CD8-positive, alpha-beta memory T cell (primary cell): ENCODE measurements at places on chromosomes 2 and 18. TPM values are rescaled to one million over a fixed set of nuclear protein-coding genes. Genes with fewer than 3 reads are reported as not detected.

DNA sequence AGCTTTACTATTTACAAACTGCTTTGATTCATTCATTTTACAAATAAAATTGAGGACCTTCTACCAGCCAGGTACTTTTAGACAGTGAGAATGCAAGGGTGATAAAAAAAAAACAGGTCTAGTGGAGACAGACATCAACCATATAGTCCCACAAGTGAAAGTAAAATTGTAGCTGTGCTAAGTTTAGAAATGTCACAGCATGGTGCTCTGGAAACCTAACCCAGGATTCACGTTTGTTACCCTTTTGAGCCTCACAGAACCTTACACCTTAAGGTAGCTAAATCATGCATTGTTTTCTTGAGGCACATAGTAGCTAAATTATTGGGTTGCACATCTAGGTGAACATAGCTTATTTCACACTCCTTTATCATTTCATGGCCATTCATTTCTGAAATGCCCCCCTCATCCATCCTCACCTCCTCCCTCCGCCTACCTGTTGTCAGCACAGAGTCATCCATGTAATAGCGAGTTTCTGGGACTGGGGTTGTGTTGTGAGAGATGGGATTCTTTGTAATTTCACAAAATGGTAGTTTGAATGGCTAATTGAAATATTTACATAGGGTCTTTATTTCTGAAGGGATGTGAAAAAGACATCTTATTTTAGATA, 7.1 kb downstream of the MTA3 start:
- H3K4me3 ChIP-seq: no peak overlapping the region
- H3K27ac ChIP-seq: no peak overlapping the region
- DNase-seq: no peak
- no peaks in the 10 kb centered on the region for H3K36me3 ChIP-seq

GRCh38 chr2:65049010-65049639, 7.1 kb upstream of the CEP68 start:
- no peaks in the 10 kb centered on the region for H3K36me3 ChIP-seq
- H3K27ac ChIP-seq: no peak overlapping the region
- no peak overlapping the region for H3K4me3 ChIP-seq

DNA sequence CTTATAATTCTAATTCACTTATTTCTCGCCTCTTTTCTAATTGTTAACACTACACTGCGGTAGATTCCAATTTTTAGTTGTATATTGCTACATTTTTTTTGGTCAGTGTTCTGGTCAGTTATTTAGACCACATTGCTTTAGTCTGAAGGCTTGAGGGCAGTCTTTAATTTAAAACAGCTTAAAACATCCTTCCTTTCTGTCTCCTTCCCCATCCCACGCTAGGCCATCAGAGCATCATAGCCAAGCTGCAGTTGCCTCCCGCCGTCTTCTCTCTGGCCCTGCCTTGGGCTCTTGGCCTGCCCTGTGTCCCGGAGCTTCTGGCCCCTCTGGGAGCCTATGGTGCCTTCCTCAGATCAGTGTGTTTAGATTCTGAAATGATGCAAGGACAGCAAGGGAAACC, 52.6 kb upstream of the GLI2 start:
- no peaks in the 10 kb centered on the region for H3K4me1 ChIP-seq
- no peak overlapping the region for H3K27ac ChIP-seq
- no peak for DNase-seq

DNA sequence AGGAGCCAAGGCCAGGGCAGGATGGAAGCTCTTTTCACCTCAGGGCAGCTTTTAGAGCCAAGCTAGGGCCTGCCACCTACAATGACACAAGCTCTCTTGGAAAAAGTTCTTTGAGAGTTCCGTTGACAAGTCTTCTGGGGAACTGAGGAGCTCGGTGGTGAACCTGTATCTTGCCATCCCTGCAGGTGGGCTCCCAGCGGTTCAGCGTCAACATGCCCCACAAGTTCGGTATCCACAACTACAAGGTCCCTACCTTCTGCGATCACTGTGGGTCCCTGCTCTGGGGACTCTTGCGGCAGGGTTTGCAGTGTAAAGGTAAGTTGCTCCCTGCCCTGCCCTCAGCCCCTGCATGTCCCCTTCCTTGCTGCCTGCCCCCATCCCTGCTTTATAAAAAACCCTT, 312.8 kb upstream of the EPAS1 start:
- no peak for DNase-seq
- H3K4me3 ChIP-seq: no peak overlapping the region
- no peak overlapping the region for H3K27ac ChIP-seq
- no peaks in the 10 kb centered on the region for H3K36me3 ChIP-seq
- no peaks in the 10 kb centered on the region for H3K27me3 ChIP-seq

DNA sequence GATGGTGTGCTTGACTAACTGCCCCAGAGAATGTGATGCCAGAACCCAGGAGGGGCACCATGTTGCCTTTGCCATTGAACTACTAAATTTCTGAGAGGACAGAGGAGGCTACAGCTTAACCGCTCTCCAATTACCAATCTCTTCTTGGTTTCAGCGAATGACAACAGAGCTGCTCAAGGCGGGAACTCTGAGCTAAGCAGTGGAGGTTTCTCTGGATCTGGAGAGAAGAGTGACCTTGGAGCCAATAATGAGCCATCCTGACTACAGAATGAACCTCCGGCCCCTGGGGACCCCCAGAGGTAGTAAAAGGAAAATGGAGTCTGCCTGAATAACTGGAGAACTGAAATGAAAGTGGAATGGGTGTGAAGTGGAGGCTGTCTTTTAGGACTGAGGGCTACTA, 53.2 kb downstream of the DIS3L2 start:
- H3K36me3 ChIP-seq: no peaks in the 10 kb centered on the region
- no peak overlapping the region for H3K27ac ChIP-seq
- no peaks in the 10 kb centered on the region for H3K4me1 ChIP-seq
- no peak overlapping the region for H3K4me3 ChIP-seq
- H3K27me3 ChIP-seq: no peaks in the 10 kb centered on the region

DNA sequence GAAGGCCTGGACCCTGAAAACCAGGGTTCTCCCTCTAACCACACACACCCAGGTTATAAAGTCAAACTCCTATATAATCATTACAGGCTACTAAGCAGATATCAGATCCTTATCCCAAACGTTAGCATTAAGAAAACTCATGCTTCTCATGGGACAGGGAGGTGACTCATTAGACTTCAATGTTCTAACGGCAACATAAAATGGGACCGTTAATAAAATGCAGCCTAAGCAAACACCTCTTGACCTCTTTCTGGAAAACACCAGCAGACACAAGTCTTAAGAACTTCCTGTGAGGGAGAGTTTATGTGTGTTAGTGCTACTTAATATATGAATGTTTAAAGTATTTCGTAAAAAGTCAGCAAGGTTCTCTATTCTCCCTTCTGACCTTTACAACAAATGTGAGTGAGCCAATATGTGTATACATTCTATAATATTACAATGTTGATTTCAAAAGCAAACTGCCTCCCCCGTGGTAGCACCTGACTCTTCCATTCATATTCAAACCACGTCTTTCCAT, 31.7 kb downstream of the LPIN2 start:
- H3K27ac ChIP-seq: peak overlapping the region; percentile 47
- no peak for DNase-seq
- H3K4me1 ChIP-seq: peaks cover 80% of the 10 kb centered on the region
- H3K4me3 ChIP-seq: peak overlapping the region; percentile 68
- H3K27me3 ChIP-seq: no peaks in the 10 kb centered on the region
- H3K36me3 ChIP-seq: no peaks in the 10 kb centered on the region

- H3K36me3 ChIP-seq: no peaks in the 10 kb centered on the region
- no peaks in the 10 kb centered on the region for H3K4me1 ChIP-seq
- no peak for DNase-seq
- no peak overlapping the region for H3K27ac ChIP-seq
- H3K4me3 ChIP-seq: no peak overlapping the region
Measured at GRCh38 chr18:41887100-41887499, 67.9 kb upstream of the PIK3C3 start.

DNA sequence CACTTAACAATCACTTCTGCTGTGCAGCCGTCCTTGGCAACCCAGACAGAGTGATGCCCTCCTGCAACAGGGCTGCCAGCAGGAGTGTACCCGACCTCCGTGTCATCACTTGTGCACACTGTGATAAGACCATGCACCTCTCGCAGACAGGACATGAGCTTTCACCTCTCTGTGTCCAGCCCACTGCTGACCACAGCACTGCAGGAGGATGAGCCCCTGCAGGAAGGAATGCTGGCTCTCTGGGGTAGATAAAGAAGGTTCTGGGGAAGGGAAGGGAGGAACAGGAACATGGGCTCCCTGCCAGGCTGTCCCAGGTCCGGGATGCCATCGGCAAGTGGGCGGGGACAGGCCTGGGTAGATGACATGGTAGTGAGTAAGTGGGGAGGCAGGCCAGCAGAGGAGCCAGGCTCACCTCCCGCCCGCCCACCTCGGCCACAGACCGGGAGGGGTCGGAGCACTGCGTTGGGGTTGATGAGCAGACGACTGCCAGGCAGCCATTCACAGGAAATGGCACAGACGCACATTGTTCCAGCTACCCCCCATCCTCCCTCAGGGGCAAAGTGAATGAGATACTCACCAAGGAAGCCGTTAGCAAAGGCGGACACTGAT, 18.6 kb upstream of the COL6A3 start:
- no peak overlapping the region for H3K27ac ChIP-seq
- no peaks in the 10 kb centered on the region for H3K27me3 ChIP-seq
- H3K4me1 ChIP-seq: peaks cover 82% of the 10 kb centered on the region

GRCh38 chr2:230829959-230830358, 34.8 kb upstream of the ITM2C start:
- H3K4me3 ChIP-seq: no peak overlapping the region
- H3K36me3 ChIP-seq: no peaks in the 10 kb centered on the region
- no peak overlapping the region for H3K27ac ChIP-seq
- H3K27me3 ChIP-seq: peaks cover 17% of the 10 kb centered on the region
- no peaks in the 10 kb centered on the region for H3K4me1 ChIP-seq

GRCh38 chr2:12321886-12322285, 394.9 kb upstream of the TRIB2 start:
- no peak overlapping the region for H3K4me3 ChIP-seq
- no peaks in the 10 kb centered on the region for H3K4me1 ChIP-seq
- DNase-seq: no peak
- no peak overlapping the region for H3K27ac ChIP-seq

GRCh38 chr2:223027442-223027841, 24.5 kb upstream of the KCNE4 start:
- H3K27ac ChIP-seq: no peak overlapping the region
- H3K36me3 ChIP-seq: no peaks in the 10 kb centered on the region
- H3K4me3 ChIP-seq: no peak overlapping the region
- no peak for DNase-seq
- H3K4me1 ChIP-seq: no peaks in the 10 kb centered on the region

DNA sequence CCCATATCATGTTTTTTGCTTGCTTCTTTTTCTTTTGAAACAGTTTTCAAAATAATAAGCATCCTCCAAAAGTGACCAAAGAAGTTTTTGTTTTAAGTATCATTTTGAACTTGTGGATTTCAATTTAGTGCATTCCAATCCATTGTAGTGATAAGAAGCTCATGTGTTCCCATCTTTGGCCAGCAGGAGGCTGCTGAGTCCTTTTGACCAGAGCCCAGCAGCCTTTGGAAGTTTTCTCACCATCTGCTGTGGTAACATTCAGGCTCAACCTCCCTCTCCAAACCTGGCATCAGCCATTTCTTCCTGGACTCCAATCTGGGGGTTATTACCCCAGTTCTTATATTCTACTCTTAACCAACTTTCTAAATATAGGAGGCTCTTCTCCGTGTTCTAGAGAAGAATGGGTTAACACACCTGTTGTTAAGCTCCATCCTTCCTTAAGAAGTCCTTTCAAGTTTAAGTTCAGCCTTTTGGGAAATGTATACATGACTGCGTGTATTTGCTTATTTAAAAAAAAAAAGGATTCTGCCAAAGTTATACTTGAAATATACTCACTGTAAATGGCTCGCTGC, 39.0 kb upstream of the MAL start:
- H3K4me3 ChIP-seq: no peak overlapping the region
- no peak overlapping the region for H3K27ac ChIP-seq
- no peak for DNase-seq
- H3K4me1 ChIP-seq: no peaks in the 10 kb centered on the region

DNA sequence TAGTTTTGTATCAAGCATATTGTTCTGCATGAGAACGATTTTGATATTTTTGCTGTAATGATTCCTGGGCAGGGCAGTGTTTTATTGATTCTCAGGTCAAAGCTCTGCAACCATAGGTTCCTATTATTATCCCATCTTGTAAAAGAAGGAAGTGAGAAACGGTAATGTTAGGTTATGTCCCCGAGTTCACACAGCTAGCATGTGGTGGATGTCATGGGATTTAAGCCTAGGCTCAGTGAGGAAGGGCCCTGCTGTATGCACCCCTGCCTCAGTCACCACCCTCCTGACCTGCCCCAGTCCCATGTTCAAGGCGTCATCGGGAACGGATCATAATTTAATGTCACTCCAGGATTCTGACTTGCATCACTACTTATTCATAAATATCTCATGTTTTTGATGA, 10.7 kb downstream of the ACP1 start:
- no peak for DNase-seq
- H3K27ac ChIP-seq: no peak overlapping the region
- H3K4me1 ChIP-seq: no peaks in the 10 kb centered on the region

GRCh38 chr2:128284037-128284441, 34.6 kb downstream of the HS6ST1 start:
- no peaks in the 10 kb centered on the region for H3K27me3 ChIP-seq
- no peak overlapping the region for H3K4me3 ChIP-seq
- DNase-seq: no peak
- H3K27ac ChIP-seq: no peak overlapping the region

DNA sequence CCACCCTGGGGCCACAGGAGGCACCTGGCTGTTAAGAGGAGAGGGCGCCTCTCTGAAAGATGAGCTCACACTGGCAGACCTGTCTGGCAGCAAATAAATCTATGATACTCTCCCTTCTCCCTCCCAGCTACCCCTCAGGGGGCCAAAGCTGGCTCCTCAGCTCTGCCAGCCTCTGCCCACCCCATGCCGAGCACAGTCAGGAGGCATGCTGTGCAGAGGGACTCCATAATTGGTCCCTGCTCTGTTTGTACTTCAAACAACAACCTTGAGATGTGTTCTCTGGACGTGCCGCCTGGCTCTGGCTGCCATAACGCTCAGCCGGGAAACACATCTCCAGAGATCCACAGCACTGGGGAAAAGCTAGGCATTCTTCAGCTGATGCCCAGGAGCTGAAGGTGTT, 126.7 kb downstream of the GALNT14 start:
- no peak overlapping the region for H3K4me3 ChIP-seq
- no peak for DNase-seq
- H3K27me3 ChIP-seq: no peaks in the 10 kb centered on the region
- H3K36me3 ChIP-seq: no peaks in the 10 kb centered on the region
- no peak overlapping the region for H3K27ac ChIP-seq

GRCh38 chr2:30414961-30415360, 32.1 kb upstream of the LCLAT1 start:
- no peak overlapping the region for H3K27ac ChIP-seq
- no peak overlapping the region for H3K4me3 ChIP-seq
- no peaks in the 10 kb centered on the region for H3K36me3 ChIP-seq
- H3K27me3 ChIP-seq: no peaks in the 10 kb centered on the region
- DNase-seq: no peak
- H3K4me1 ChIP-seq: no peaks in the 10 kb centered on the region

Gene KCNF1
- total RNA-seq: not detected

Gene RGPD4
- total RNA-seq: 0.72 TPM

Gene CCDC74A
- total RNA-seq: 5.0 TPM

Gene SLC19A3
- total RNA-seq: not detected

Gene CD8B
- 259 TPM for total RNA-seq

Gene C2orf15
- total RNA-seq: 0.92 TPM

Gene SLC4A5
- total RNA-seq: 1.9 TPM

Gene PJVK
- total RNA-seq: 1.5 TPM

Gene SPDYA
- total RNA-seq: 0.84 TPM

Gene PRKAG3
- not detected for total RNA-seq

Gene LOXL3
- 1.2 TPM for total RNA-seq
